ENCODE measurements at places on chromosomes 2 and 18.

DNA sequence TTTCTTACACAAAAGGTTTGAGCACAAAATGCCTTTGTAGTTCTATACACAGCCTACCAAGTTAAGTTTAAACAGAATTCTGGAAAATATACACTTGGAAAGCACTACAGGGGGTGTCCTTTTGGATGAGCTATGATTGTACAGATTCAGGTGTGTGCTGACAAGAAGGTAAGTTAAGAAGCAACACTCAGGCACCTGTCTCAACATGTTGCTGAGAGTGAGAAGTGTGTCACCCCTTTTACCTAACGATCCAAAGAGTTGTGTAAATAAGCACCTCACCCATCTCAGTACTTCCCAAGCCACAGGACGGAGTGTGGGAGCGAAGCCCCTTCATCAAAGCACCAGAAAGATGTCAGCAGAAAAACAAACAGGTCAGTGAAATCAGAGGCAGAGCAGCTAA lies 109.5 kb upstream of the DAPL1 start:
- DNase-seq = no peak

DNA sequence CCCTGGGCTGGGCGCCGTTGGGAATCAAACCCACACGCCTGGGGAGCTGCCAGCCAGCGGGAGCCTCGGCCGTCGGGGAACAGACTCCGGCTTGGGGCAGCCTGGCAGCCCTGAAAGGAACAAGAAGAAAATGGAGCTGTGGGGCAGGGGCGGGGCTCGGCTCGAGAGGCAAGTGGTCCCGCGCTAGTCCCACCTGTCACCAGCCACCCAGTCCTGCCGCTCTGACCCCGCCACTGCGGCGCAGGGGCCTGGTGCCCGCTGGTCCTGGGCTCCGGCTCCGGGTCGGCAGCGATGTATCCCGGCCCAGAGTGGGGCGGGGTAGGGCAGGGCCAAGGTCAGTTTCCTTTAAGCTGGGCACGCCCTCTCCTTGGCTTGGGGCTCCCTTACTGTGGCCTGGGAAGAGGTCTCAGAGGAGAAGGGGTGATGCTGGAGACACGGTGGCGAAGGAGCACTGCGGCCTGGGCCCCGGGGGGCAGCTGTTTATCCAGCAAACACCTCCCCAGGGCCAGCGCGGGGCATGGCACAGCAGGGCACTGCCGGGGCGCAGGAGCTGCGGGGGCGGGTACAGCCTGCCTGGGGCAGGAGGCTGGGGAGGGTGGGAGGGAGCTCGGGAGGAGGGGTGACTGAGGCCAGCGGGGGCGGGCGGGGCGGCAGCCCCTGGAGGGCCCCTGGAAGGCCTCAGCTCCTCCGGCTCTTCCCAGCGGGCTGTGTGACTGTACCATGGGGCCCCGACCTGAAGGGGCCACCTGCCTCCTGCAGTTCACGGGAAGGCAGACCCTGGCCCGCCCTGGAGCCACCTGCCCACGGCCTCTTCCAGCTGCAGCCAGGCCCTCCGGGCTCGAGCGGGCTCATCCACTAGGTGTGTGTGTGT lies 15.6 kb downstream of the ODC1 start:
- no peak for DNase-seq

GRCh38 chr18:45260125-45260524 lies 355.2 kb upstream of the SLC14A2 start:
- no peak for DNase-seq

- no peak for DNase-seq
Measured at GRCh38 chr2:16687222-16687621, 21.6 kb upstream of the CYRIA start.

- no peak for DNase-seq
Measured at GRCh38 chr2:23549821-23550530, 165.0 kb downstream of the KLHL29 start.

GRCh38 chr2:96389736-96390135 lies 54.2 kb downstream of the NCAPH start:
- DNase-seq = no peak

DNA sequence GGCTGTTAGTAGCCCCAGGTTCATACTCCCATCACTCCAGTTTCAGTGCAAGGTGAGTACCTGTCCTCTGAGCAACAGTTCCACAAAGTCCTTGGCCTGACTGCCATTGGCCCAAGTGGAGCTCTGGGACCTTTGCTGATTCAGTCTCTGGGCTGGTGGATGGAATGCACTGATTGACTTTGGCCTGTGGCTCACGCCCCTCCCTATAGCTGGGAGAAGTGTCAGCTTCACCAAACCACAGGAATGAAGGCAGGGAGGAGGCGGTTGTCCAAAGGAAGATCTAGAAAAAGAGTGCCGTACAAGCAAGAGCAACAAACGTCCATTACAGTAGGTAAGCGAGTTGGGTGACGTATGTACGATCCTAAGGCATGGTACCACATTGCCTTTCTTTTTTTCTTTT lies 34.0 kb downstream of the QPCT start:
- no peak for DNase-seq

GRCh38 chr2:64516651-64517510 lies 7.2 kb upstream of the AFTPH start:
- DNase-seq = no peak

DNA sequence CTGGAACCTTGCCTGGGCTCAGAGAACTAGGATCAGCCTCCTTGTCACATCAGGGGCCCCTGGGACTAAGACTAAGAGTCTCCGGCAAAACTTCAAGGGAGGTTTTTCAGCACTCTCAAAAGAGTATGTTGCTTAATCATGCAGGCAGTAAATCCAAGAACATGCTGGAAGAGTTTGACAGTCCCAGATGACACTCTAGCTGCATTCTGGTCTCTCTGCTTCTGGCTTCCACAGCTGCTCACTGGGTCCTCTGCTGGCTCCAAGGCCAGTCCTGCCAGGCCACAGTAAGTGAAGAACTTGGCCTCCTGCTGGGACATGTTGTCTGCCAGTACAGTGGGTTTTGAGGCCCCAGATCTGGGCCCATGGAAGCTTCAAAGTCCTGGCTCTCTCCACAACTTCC lies 45.2 kb upstream of the IL1RL1 start:
- DNase-seq = no peak

GRCh38 chr2:127128445-127128904 lies 21.5 kb upstream of the BIN1 start:
- DNase-seq = no peak

- peak; percentile 34 for DNase-seq
Measured at GRCh38 chr2:98445177-98445682, 572 bp downstream of the INPP4A start.

DNA sequence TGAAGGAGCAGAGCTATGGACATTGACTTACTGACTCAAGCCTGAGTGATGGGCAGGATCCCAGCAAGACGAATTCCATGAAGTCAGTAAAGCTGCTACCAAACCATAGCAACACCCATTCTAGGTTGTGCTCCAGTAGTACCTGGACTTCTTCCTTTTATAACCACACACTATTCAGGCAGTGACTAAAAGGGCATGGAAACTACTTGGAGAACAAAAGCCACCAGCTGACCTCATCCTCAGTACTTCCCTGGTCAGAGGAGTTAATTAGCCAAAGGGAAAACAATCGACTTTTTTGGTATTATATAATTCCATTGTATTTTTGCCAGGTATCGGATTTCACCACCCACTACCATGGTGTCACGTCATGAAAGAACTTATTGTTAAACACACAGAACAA lies 237.1 kb downstream of the TTC32 start:
- DNase-seq = no peak

- no peak for DNase-seq
Measured at GRCh38 chr2:134955744-134956143, 37.1 kb downstream of the CCNT2 start.

DNA sequence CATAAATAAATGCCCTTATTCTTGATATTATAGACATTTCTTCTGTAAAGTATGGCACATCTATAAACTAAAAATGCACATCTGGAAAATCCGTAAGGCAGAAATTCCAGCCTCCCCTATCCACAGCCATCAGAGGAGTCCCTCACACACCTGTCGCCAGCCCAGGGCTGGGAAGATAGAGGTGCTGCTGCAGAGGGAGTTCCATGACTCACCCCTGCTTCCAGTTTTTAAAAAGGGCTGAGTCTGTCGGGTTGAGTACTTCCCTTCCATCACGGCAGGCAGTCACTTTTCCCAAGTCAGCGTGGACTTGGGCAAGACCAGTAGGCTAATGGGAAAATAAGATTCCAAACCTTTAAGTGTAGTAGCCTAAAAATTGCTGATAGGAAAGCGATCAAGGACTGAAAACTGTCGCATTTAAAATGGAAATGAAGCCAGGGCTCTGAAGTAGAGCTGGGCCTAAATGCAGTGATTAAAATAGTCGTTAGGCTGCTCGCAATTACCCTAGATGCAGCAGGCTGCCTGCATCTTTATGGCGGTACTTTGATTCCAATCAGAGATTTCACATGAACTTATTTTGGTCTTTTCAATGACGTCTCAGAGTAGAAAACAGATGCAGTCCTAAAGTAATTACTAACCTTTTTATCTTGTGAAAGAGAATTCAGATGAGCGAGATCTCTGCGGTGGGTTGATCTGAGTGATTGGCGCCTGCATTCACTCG lies 280.5 kb downstream of the AGAP1 start:
- DNase-seq = no peak

- DNase-seq = no peak
Measured at GRCh38 chr18:32333781-32334180, 136.9 kb downstream of the GAREM1 start.

- DNase-seq = no peak
Measured at GRCh38 chr2:3307901-3308300, 69.7 kb downstream of the EIPR1 start.

- DNase-seq = no peak
Measured at GRCh38 chr2:157364257-157364974, 38.8 kb upstream of the ERMN start.

DNA sequence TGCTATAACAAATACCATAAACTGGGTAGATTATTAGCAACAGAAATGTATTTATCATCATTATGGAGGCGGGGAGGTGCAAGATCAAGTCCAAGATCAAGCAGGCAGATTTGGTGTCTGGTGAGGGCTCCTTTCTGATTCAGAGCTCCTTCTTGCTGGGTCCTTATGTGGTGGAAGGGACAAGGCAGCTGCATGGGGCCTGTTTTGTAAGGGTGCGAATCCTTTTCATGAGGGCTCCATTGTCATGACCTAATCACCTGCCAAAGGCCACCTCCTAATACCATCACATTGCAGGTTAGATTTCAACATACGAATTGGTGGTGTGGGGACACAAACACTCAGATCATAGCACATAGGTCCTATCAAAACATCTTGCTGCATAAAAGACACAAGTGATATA lies 84.4 kb upstream of the CCDC150 start:
- DNase-seq = no peak

DNA sequence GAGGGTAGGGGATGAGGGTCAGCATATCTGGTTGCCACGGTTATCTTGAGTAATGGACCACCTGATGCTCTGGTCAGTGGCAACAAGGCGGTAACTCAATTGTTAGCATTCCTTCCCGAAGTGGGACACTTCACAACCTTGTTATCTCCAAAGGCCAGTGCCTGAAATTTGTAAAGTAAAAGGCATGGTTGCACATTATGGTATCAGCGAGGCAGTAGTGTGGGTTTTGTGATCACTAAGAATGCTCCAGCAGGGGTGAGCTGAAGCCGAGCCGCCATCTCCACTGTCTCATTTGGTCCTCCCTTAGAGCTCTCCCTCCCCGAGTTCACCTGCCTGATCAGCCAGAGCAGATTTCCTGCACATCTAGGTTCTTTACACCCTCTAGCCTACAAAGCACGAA lies 50.5 kb upstream of the LGALSL start:
- no peak for DNase-seq

DNA sequence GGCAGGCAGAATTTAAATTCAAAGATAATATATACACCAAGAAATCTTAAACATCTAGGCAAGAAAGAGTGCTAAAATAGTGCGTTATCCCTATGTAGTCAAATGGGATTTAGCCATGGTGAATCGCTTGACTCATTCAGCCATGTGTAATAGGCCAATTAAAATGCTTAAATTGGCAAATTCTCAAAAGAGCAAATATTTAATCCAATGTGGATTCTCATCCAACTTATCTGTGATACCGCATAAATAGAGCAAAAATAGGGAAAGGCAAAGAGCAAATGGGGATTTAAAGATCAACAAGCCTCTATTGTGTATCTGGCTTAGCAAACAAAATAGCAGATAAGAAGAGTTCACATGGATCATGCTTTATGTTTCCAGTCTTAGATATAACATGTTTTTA lies 123.2 kb upstream of the RPRM start:
- DNase-seq = no peak

GRCh38 chr2:54207666-54208195 lies 48.3 kb downstream of the TSPYL6 start:
- DNase-seq = no peak

- no peak for DNase-seq
Measured at GRCh38 chr2:221455214-221455613, 116.9 kb downstream of the EPHA4 start.

GRCh38 chr2:169928463-169928864 lies 101.2 kb downstream of the UBR3 start:
- DNase-seq = no peak

DNA sequence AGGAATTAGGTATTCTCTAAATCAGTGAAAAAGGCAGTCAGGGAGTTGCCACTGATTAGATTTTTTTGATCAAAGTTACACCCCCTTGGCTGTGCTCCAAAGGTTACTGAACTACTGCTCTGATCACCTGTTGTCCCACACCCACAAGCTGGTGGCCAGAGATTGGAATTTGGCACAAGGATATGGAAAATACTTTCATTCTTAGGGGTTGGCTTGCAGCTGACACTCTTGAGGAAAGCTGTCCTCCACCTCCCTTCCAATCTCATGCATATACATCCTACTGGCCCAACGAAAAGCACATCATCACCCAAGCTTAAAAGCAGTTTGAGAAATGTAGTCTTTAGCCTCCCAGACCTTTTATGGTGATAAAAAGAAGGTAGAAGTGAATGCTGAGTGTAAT lies 329.5 kb upstream of the CHAC2 start:
- no peak for DNase-seq

DNA sequence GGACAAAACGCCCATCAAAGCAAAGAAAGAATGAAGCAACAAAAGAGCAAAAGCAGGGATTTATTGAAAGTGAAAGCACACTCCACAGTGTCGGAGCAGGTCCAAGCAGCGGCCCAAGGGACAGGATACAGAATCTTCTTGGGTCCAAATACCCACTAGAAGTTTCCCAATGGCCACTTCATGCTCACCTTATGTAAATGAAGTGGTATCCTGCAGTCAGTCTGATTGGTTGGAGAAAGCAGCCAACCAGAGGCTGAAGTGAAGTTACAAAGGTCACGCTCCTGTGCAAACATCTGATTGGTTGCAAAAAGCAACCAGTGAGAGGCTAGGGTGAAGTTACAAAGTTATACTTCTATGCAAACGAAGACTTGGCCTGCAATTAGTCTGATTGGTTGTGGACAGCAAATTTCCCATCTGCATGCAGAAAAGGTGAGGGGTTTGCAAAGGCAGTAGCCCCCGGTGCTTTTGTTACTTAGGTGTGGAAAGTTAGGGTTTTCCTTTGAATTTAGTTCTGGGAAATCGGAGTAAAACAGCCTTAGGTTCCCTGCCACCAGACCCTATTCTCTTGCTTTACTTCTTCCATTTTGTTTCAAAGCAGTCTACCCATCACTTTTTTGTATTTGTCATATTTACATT lies 12.9 kb downstream of the DUSP19 start:
- no peak for DNase-seq

- no peak for DNase-seq
Measured at GRCh38 chr2:128368437-128369107, 49.9 kb upstream of the HS6ST1 start.

- DNase-seq = no peak
Measured at GRCh38 chr2:2575870-2576386, 244.9 kb upstream of the MYT1L start.

- no peak for DNase-seq
Measured at GRCh38 chr2:227815066-227815465, 1.4 kb downstream of the CCL20 start.

GRCh38 chr18:4236940-4237663 lies 218.0 kb downstream of the DLGAP1 start:
- DNase-seq = no peak

- DNase-seq = no peak
Measured at GRCh38 chr2:233892793-233893192, 24.4 kb upstream of the TRPM8 start.

All from stimulated activated CD4-positive, alpha-beta T cell treated with anti-CD3 and anti-CD28 coated beads, Interleukin-4, amount 100 ng/mL, for 4 hours (primary cell).